ENCODE measurements at places on chromosomes 13 and 19. TPM values are rescaled to one million over a fixed set of nuclear protein-coding genes. Genes with fewer than 3 reads are reported as not detected.

The PSG3 gene
- not detected for total RNA-seq

The ELAVL3 gene
- 3.2 TPM for total RNA-seq

The DZIP1 gene
- 15.3 TPM for total RNA-seq

The IGFLR1 gene
- 6.4 TPM for total RNA-seq

The BCL3 gene
- total RNA-seq, result 43.8 TPM

The CSNK1A1L gene
- not detected for total RNA-seq

The HPN gene
- not detected for total RNA-seq

The CERS1 gene
- not detected for total RNA-seq

DNA sequence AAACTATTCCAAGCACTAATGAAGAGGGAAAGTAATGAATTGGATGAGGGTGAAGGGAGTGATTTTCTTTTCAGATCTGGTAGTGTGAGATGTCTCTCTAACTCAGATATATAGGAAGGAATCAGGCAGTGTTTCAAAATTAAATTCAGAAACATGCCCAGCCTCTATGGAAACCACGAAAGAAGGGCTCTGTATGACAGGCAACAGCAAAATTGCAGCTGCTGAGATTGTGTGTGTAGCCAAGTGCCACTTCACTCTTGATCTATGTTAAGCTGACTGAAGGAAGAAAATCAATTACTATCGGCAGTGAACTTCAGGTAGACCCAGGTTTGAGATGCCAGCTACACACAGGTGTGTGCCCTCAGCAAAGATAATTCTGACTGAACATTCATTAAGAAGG lies 387.4 kb downstream of the PCDH9 start:
- DNase-seq, result no peak

- DNase-seq, result no peak
These were observed 476.2 kb downstream of the KLF12 start for GRCh38 chr13:73657821-73658540.

- peak; percentile 99 for DNase-seq
These were observed 23.1 kb downstream of the ZNF175 start for GRCh38 chr19:51593969-51594773.

DNA sequence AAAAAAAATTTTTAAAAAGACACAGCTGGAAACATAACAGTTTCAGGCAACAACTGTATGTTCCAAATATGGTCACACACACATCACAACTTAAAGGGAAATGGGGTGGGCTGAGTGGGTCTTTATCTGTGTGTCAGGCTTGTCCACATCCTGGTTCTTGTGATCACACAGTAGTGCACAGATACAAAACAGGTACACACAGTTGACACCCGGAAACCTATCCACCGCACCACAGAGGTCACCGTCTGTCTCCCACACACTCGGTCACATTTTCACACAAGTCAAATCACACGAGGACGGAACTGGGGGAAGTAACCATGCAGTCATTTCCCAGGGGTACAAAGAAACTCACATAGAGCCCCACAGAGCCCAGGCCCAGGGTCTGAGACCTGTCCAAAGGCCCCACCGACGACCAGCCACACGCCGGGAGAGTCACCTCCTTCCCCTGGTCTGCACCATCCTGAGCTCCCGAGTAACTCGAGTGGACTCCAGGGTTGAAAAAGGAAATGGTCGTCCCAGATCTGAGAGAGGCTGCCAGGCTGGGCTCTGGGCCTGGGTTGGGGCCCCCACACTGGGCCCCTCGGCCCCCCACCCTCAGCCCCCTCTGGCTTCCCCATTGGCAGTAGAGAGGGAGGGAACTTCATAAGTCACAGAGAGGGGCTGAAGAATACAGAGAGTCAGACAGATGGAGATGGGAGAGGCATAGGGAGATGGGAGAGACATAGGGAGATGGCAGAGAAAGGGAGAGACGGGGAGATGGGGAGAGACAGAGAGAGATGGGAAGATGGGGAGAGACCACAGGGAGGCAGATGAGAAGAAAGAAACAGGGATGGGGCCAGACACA lies 1.3 kb upstream of the PPAN start:
- peak; percentile 58 for DNase-seq

- no peak for DNase-seq
These were observed 8.1 kb downstream of the ZNF749 start for GRCh38 chr19:57443121-57443696.

GRCh38 chr19:49690079-49690655 lies 749 bp upstream of the CPT1C start:
- DNase-seq, result no peak

DNA sequence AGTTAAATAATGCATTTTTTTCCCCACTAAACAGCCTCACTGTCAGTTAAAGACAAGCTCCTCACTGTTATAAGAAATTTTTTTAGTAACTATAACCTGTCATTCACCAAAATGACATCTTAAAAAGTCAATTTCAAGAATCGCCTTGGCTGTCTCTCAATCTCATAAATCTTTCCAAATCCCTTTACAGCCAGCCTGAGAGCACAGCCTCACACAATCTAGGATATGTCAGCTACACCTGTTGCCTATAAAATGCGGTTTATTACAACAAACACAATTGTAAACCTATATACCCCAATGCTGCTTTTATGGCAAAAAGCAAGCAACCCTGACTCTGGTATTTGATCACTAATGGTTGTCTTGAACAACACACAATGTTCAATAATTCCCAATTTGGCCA lies 29.5 kb upstream of the FNDC3A start:
- no peak for DNase-seq

- no peak for DNase-seq
These were observed 26.9 kb downstream of the GAS6 start for GRCh38 chr13:113836768-113837559.
